ENCODE measurements at places on chromosomes 3 and 15.

GRCh38 chr15:100730655-100731266 lies 128.4 kb downstream of the ASB7 start:
- no peak for DNase-seq

GRCh38 chr3:169147238-169148008 lies 516.1 kb downstream of the MECOM start:
- DNase-seq: peak; percentile 46

DNA sequence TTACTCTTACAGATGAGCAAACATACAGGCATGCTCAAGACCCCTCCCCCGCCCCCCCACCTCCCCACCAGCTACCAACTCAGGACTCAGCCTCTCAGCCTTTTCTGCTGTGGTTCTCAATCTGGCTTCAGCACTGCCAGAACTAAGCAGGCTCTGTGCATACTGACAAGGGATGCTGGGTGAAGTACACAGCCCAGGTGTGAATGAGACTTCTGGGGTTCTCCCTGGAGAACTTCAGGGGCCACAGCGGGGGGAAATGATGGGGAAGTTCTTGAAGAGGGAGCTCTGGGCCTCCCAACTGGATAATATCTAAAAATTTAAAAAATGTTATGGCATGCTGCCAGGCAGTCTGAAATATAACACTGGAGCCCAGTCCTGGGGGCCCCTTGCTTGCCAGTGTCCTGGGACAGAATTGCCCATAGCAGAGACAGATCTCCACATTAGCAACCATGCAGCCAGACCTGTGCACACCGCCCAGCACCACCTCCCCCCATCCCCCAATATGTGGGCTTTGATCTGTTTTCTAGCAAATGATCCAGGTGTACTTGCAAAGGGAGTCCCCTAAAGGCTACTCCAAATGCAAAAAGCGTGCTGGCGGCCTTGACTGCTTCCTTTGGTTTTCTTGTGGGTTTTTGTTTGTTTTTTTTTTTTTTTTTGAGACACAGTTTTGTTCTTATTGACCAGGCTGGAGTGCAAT lies 41.4 kb downstream of the PGPEP1L start:
- no peak for DNase-seq

- no peak for DNase-seq
Measured at GRCh38 chr3:23932571-23932970, 12.5 kb upstream of the NR1D2 start.

DNA sequence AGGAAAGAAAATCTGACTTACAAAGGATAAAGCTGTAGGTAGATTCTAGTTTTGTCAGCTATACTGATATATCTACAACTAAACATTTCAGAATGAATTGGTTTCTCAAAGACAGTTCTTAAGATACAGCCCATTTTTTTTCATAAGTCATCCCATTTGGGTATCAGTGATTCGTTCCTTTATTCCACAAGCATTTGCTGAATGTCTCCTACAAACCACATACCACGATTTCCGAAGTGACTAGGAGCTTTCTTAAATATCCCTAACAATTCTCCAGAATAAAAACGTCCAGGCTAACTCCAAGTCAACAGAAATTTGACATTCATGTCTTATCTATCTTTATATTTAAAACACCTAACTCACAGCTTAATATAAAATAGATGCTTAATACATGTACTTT lies 59.8 kb downstream of the TP53BP1 start:
- DNase-seq: no peak

- peak; percentile 41 for DNase-seq
Measured at GRCh38 chr15:100703032-100703578, 100.7 kb downstream of the ASB7 start.

GRCh38 chr3:140146668-140147067 lies 211.7 kb downstream of the CLSTN2 start:
- DNase-seq: no peak

DNA sequence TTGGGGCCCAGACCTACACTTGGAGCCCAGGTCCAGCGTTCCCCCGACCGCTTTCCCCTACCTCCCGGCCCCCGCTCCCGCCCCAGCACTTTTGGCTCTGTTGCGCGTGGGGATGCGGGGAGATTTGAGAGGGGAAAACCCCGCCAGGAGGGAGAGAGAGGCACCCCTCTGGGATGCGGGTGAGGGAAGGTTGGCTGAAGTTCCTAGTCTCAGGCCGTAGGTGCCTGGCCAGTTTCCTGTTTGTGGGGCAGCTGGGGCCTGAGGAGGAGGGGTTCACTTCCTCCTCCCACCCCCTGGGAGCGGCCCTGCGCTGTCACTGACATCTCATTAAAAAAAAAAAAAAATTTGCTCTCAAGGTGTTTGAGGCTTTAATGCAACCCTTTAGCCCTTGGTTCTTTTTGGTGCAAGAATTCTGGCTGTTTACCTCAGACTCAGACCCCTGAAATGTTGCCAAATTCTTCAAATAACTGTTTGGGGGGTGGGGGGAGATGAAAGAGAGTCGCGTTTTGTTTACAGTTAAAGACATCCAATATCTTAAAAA lies 2.6 kb downstream of the FAM43A start:
- DNase-seq: no peak

- DNase-seq: no peak
Measured at GRCh38 chr3:12986986-12987385, 86.2 kb downstream of the IQSEC1 start.

DNA sequence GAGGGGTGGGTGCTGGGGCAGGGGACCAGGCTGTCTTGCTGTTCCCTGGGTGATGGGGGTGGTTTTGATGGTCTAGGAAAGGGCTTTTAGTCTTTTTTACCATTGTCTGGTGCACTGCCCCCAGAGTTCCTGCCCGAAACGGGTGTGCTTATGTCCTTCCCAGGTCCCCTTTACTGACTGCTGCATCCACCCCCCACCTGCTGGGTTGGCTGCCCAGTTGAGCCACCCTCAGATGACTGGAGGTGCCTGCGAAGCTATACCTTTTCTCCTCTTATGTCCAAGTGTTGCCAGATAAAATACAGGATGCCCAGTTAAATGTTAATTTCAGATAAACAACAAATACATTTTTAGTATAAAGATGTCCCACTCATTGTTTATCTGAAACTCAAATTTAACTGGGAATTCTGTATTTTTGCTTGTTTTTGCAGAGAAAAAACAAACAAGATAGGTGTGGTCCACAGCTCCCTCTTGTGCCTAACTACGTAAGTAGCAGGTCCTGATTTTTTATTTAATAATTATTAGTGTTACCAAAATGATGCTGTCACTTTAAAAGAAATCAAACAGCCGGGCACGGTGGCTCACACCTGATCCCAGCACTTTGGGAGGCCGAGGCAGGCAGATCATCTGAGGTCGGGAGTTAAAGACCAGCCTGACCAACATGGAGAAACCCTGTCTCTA lies 6.1 kb upstream of the RPP14 start:
- DNase-seq: no peak

DNA sequence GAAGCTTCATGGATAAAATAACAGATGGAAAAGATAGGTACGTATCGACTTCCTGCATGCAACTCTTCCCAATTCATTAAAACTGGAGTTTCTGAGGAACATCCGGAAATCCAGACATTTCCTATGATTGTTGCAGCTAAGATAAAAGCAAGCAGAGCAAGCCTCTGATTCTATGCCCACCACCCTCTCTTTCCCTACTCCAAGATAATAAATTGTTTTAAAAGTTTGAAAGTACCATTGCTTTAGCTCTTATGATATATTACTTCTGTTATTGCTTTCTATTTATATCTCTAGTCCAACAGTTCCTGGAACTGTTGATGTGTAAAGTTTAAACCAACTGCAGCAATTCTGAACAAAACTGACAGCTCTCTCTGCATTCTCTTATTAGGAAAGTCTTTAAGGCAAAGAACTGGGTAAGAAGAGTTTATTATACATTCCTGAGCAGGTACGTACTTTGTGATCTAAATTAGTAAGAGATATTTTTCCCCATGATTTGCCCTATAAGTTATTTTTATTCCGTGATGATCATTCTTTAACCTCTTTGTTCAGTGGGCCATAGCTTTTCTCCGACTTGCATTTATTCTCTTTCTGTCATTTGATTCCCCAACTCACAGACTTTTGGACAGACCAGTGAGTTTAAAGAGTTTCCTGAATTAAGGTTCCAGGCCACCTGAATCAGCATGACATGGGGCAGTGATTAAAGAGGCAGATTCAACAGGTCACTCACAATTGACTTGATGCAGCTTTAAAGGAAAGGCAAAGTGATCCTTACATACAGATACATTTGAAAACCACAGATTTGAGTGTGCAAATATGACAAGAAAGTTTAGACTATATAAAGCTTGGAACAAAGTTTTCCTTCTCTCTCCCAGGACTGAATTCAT lies 94.2 kb upstream of the THRB start:
- DNase-seq: no peak

- no peak for DNase-seq
Measured at GRCh38 chr3:125043599-125044151, 12.1 kb downstream of the HEG1 start.

DNA sequence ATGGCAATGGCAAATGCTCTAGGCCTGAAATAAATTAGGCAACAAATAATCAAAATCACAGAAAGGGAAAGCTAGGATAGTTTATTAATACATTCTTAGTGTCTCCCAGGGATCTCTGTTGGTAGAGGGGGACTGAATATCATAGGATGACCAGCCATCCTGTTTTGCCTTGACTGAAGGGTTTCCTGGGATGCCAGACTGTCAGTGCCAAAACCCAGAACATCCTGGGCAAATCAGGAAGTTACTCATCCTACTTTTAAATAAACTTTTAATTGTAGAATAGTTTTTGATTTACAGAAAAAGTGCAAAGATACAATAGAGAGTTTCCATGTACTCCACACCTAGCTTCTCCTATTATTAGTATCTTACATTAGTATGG lies 21.8 kb upstream of the SIAH2 start:
- DNase-seq: no peak

DNA sequence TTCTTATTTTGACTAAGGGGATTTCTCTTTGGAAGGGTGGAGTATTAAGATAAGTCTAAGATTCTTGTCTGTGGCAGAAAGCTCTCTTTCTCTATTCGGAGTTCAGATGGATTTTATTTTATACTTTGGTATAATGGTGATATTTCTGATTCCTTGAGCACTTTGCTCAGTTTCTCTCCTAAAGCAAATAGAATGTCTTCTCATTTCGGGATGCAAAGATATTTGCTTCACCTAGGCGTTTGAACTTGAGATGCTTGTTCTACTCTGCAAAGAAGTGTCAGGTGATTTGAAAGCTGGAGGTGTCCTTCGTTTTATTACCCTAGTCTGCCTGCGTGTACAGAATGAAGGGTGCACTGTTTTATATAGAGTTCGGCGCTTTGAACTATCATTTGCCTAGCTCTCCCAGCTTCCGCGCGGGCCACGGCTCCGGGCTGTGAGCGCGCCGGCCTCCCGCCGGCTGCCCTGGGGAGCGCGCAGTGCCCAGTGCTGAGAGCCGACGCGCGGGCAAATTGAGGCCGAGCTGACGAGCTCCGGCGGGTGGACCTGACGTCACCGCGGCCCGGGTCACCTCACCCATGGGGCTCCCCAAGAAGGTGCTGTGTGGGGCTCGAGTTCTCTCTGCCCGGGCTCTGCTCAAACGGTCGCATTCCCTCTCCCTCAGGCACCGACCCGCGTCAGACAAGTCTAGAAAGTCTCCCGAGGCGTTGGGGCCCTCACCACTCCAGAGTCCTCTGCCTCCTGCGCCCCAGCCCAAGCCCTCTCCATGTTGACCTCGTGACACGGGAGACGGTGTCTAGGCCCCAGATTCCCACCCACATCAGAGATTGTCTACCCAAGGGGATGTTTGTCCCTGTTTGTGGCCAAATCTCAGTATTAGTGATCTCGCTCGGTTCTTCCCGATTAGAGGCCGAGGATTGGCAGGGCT lies 7.5 kb downstream of the SOX2 start:
- no peak for DNase-seq

GRCh38 chr15:91142106-91142744 lies 42.2 kb downstream of the SV2B start:
- DNase-seq: peak; percentile 22

- DNase-seq: no peak
Measured at GRCh38 chr3:147672436-147672835, 263.3 kb downstream of the ZIC1 start.

- no peak for DNase-seq
Measured at GRCh38 chr3:26839001-26839400, 216.4 kb downstream of the LRRC3B start.

DNA sequence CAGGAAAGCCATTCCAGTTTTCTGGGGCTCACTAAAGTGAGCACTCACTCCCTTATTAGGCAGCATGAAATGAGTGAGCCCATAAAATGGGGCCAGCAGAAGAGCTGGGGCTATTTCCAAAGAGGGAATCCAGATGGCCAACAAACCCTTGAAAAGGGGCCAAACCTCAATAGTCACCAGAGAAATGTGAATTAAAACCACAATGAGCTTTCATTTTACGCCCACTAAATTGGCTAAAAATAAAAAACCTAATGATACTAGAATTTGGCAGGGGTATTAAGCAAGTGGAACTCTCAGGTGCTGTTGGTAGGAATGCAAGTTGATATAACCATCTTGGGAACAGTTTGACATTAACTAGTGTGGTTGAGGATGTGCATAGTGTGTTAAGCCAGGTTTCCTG lies 42.1 kb upstream of the RAF1 start:
- DNase-seq: no peak

GRCh38 chr3:23968463-23969184 lies 23.5 kb downstream of the NR1D2 start:
- DNase-seq: peak; percentile 60

GRCh38 chr15:79724312-79724711 lies 172.5 kb downstream of the MTHFS start:
- no peak for DNase-seq

- DNase-seq: peak; percentile 89
Measured at GRCh38 chr15:51982013-51982769, 10.6 kb upstream of the LEO1 start.

DNA sequence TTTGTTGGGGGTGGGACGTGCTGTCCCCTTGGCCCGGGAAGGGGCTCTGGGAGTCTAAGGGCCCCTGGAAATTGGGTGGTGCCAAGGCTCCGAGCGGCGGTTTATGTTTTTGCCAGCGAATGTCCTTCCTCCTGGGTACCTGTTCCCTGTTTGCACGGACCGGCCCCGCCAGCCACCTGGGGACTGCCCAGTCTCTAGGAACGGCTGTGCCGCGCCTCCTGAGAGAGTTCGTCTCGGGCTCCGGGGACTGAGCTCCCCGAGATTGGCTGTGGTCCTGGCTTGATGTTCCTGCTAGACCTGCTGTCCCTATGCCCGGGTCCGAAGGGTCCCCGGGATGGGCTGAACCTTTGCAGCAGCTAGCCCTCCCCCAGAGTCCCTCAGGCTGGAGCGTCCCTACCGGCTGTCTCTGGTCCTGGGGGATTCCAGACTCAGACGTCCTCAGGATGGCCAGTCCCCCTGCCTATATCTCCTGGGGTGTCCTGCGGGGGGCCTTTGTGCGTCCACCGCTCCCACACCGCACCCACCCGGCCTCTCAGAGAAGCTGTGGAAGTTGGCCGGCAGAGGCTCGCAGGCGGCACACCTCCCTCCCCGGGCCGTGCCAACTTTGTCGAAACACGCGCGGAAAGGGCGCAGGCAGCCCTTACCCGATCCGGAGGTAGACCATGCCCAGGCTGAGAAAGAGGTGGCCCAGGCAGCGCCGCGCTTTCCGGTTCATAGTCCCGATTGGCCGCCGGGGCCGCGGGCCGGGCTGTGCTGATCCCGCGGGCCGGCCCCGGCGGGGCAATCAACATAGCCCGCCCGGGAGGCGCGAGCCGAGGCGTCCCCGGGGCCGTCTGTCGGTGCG lies 547 bp downstream of the WNT7A start:
- DNase-seq: no peak
